Fibroblast of villous mesenchyme (primary cell): ENCODE measurements at places on chromosomes 7 and 10. TPM values are rescaled to one million over a fixed set of nuclear protein-coding genes. Genes with fewer than 3 reads are reported as not detected.

BAMBI gene
- total RNA-seq = 25.9 and 62.8 TPM in 2 replicates

RHOBTB1 gene
- 26.8 and 42.2 TPM in 2 replicates for total RNA-seq

ANKRD30A gene
- 0.97 and 1.7 TPM in 2 replicates for total RNA-seq

ST8SIA6 gene
- not detected in 2 replicates for total RNA-seq

HSPA12A gene
- total RNA-seq = 22.9 and 35.4 TPM in 2 replicates

ZCWPW1 gene
- total RNA-seq = 0.43 and 0.64 TPM in 2 replicates

GRCh38 chr7:48042216-48042615, 6.9 kb downstream of the C7orf57 start:
- no peak for DNase-seq

DNA sequence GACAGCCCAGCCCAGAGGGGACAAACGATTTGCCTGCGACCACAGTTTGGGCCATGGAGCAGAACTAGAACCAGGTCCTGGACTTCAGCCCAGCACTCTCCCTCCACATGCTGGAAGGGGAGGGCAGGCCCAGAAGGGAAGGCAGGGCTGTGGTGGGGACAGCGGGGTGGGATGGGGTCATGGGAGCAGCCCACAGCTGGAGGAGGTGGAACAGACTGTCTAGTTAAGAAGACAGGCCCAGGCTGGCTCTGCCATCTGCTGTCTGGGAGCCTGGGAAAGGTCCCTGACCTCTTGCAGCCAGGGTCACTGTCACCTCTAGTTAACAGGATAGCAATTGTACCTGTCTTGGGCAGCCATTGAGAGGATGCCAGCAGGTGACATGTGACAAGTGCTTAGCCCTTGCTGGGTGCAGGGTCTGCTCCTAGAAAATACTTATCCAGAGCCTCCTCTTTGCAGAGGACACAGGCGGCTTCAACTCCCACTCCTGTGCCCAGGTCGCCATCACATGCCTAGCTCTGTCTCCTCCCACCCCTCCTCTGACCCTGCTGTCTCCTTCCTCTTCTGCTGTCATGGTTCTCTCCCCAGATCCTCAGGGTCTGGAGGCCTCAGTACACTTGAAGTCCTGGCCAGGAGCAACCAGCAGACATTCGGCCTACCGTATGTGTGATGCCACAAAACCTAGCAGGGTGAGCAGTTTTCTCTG, 37.0 kb upstream of the CHST15 start:
- DNase-seq = no peak

DNA sequence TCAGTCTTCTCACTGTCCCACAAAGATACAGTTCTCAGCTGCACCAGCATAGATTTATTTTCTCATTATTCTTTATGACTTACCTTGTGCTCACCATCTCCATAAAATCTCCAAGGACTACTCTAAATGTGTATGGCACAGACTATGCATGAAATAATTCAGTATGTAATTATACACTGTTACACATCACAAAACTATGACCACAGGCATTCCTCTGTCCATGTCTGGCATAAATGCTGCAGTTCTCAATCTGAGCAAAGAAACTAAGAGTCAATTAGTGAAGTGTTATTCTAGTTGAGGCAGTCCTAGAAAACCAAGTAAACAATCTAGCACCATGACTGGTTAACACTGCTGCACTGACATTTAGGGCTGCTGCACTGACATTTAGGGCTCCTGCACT, 2.7 kb downstream of the CYCS start:
- DNase-seq = no peak

DNA sequence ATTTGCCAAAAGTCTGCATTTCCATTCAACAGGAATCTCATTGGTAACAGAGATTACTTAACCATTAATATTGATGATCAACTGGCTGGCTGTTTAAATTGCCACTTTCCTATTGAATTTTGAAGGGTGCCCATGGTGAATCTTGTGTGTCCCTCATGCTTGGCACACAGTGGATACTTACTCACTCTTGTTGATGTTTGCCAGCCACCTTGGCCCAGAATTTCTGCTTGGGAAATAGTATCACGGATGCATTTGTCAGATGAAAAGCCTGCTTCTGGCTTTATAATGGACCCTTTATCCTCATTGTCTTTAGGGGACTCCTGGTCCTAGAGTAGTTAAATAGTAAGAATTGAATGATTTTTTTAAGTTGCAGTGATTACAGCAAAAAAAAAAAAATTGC, 52.0 kb downstream of the MMRN2 start:
- DNase-seq = no peak

DNA sequence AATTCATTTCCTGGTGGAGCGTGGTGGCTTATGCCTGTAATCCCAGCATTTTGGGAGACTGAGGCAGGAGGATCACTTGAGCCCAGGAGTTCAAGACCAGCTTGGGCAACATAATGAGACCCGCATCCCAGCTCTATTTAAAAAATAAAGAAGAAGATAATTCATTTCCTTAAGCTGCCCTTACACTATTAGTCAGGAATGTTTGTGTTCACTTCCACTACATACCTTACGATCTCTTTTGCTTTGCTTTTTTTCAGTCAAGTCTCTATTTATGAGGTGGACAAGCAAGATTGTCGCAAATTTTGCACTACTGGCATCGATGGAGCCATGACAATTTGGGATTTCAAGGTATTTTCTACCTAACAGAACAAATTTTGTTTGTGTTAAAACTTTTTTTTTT, 11.2 kb upstream of the ARPC1B start:
- no peak for DNase-seq

DNA sequence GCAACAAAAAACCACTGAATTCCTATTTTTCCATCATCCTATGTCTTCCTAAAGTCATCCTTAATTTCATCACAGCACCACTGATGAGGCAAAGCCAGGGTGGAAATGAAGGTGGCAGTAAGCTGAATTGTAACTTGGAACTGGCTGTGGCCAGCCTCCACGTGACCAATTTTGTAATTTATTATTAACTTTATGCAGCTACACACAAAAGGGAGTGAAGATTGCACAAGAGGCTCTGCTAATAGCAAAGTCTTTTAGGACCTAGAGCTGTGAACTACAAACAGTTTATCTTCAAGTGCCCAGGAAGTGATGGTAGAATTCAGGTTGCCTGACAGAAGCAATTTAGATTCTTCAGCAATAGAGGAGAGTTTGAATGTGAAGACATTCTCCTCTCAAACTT, 176.4 kb downstream of the CCDC71L start:
- DNase-seq = peak; percentile 80

GRCh38 chr7:48366096-48366495, 194.8 kb downstream of the ABCA13 start:
- no peak for DNase-seq

DNA sequence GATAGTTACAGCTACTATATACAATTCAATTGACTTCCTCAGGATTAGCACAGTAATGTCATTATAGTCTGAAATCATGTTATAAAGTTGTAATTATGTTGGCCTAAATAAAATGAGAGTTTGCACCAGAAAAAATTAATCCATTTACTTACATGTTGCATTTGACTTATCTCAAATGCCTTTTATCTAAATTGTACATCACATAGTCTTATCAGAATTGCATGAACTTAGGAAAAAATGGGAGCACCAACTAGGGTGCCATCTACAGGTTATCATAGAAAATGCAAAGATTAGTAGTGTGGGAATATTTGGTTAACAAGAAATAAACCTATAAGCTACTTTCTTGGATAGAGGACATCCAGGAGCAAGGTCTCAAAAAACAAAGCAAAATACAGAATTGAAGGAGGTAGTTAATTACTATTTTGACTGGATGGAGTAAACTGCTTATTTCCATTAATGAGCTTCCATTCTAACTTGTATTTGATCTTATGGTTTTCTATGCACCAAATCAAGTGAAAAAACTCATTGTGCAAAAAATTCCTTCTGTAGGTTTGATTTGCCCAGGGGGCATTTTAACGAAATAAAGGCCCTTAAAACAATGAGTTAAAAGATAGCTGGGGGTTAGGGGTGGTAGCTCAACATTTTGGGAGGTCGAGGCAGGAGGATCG, 60.0 kb upstream of the ORC5 start:
- peak; percentile 27 for DNase-seq

DNA sequence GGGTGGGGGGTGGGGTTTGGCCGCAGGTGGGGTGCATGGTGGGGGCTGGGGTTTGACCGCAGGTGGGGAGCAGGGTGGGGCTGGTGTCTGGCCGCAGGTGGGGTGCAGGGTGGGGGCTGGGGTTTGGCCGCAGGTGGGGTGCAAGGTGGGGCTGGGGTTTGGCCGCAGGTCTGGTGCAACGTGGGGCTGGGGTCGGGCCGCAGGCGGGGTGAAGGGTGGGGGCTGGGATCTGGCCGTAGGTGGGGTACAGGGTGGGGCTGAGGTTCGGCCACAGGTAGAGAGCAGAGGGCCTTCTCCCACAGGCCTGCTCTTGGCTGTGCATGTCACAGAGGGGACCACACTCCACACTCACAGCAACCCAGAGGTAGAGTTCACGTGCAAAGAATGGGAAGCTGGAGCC, 586.6 kb downstream of the PTPRN2 start:
- DNase-seq = no peak

GRCh38 chr10:26612151-26612915, 85.2 kb upstream of the PDSS1 start:
- DNase-seq = no peak

GRCh38 chr7:22202141-22202540, 154.8 kb downstream of the RAPGEF5 start:
- DNase-seq = no peak

DNA sequence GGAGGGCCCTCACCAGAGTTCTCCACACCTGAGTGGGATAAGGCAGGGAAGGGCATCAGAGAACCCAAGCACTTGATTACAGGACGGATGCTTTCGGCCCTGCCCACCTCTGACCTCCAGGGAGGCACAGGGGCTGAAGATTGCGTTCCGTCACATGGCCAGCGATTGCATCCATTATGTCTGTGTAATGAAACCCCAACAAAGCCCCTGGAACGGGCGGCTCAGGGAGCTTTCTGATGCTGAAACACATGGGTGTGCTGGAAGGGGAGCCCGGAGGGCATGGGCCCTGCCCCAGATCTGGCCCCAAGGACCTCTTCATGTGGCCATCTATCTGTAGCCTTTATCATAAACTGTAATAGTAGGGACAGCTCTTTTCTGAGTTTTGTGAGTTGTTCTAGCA, 117.2 kb downstream of the PTPN20 start:
- no peak for DNase-seq

- DNase-seq = no peak
These were observed 55.3 kb upstream of the ZNF438 start for GRCh38 chr10:31087011-31087410.

DNA sequence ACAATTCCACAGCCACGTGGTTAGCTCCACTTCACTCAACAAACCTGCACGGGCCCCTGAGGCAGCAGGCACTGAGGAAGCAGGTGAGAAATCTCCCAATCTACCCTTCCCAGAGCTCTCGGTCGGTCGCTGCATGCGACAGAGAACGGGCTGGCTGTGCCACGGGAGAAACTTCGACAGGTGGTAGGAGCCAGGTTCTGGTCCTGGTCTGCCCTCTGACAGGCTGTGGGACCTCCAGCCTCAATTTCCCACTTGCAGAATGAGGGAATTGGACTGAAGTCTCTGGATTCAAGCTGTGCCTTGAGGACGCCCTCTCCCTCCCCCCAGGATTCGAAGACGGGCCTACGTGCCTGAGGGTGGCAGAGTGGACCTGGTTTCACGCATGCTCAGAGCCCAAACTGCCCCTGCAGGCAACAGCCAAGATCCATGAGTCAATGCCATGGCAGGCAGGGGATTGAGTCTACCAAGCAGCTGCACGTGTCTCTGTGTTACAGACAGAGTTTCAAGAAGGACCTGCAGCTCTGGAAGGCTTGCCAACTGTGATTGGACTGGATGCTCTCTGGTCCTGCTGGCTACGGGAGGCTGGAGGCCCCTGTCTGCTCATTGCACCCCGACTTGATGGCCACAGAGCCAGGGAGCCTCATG, 215.0 kb downstream of the USP6NL start:
- DNase-seq = no peak

DNA sequence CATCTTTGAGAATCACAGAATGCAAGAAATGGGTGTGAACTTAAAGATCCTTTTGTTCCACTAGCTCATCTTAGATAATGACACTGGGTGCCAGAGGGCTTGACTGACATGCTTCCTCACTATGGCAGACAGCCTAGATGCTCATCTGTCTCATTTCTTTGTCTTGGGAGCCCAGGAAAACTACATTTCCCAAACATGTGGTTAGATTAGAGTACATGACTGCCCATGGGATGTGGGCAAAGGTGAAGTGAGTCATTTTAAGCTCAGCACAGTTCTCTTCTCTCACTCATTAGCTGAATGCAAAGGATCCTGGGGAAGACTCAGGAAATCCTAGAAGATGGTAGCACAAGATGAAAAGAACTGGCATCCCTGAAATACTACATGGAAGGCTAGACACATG, 32.5 kb upstream of the TBX20 start:
- DNase-seq = peak; percentile 3

DNA sequence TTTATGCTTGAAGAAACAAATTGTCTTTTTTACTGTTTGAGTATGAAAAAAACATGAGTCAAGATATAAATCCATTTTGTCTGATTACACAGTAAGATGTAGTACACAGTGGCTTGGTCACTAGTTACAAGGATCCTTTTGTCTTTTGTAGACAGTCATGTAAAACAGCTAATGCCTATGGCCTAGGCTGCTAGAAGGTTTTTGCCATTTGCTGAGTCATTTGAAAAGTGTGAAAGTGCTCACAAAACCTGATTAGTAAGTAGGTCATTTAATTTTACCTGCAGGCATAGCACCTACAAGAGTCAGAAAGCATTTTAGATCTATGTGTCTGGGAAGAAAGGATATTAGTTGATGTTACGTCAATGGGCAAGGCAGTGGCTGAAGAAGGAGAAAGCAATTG, 819.4 kb downstream of the MAGI2 start:
- no peak for DNase-seq

DNA sequence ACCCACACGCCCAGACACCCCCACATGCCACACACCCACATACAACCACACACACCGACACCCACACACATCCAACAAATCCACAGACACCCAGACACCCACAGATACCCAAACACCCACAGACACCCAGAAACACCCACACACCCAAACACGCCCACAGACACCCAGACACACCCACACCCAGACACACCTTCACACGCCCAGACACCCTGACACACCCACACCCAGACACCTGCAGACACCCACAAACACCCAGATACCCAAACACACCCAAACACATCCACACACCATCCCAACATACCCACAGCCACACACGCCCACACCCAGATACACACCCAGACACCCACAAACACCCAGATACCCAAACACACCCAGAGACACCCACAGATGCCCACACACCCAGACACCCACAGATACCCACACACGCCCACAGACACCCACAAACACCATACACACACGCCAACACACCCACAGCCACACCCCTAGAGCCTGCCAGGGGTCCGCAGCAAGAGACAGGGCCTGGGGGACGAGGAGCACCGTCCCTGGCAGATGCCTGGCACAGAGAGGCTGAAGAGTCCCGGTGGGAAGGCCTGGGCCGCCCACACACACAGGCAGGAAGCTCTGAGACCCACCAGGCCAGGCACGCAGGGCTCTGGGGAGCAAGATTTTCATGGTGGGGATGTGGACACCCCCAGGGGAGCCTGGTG, 28.5 kb downstream of the CYP2W1 start:
- DNase-seq = no peak

GRCh38 chr7:18538554-18539250, 43.2 kb downstream of the HDAC9 start:
- no peak for DNase-seq
